Motor neuron (in vitro differentiated cells): ENCODE measurements at places on chromosomes 2 and 18. TPM values are rescaled to one million over a fixed set of nuclear protein-coding genes. Genes with fewer than 3 reads are reported as not detected.

DNA sequence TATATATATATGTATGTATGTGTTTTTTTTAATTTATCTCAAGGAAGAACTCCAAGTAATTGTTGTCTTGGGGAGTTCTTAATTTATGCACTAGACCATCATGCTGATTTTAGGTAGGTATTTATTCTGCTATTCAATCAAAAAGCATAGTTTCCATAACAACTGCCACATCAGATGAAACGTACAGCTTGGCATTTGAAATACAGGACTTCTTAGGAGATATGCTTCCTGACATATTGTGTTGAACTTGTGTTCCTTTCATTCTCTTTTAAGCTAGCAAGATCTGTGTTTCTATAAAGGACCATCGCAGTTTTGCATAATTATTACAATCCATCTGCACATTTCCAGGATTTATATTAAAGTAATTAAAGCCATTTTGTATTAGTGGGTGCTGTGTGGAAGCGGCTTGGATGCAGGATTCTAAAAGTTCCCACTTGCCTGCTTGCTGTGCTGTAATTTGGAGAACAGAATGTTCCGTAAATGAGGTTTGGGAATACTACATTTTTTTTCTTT, 343.5 kb upstream of the FANCL start:
- ATAC-seq = no peak

DNA sequence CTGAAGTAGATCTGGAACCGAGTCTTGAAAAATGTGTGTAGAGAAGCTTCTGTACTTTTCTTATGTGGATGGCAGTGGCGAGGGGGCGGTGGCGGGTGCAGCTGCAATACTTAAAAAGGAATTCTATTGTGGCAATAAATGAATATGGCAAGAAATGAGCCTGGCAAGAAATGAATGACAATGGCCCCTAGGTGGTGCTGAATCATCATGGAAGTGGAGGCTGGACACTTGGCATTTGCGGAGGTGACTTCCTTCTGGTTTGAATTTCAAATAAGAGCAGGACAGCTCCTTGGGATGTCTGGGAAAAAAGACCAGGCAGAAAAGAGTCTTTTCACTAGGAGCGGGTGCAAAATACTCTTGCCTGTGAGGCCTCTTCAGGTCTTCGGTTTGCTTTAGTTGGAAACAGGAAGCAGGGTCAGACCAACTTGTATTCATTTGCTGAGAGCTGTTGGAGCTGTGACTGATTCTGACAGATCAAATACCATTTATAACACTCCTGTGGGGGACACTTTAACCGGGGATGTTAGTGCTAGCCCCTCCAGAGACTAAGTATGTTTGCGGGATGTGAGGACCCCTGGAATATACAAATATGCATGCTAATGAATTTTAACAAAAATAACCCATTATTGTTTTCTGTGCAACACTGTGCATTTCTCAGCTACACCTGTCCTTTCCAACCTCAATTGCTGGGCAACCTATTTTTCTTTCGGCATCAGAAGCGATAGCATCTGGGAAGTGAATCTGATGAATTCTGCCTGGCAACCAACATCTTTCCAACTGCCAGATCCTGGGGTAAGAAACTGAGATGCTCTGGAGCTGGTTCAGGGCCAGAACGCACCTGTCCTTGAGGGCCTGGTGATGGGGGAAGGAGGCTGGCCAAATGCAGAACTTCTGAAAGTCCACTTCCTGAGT, 35.4 kb downstream of the FASTKD2 start:
- peak; percentile 87 for ATAC-seq

- no peak for ATAC-seq
Measured at GRCh38 chr18:69617888-69618287, 217.2 kb downstream of the DOK6 start.

Gene RAB17
- total RNA-seq = 0.73 and 1.3 TPM in 2 replicates

- ATAC-seq = peak; percentile 24
Measured at GRCh38 chr18:62069556-62069955, 117.3 kb downstream of the PIGN start.

GRCh38 chr2:119122663-119123062, 35.9 kb downstream of the C1QL2 start:
- ATAC-seq = no peak

DNA sequence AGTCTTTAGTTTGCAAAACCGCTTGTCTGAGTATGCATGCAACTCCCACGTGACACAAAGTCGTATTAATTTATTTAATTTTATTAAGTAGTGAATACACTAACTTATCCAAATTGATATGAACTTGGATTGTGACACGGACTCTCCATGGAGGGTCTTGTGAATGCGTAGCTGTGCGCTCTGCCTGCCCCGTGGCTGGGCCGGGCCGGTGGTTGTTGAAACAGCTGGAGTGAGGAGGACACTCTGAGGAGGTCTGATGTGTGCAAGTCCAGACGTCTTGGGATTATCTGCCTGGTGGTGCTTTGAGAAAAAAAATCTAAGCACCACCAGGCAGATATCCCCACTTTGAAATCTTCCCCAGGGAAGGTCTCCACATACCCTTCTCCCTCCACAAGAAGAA, 41.0 kb upstream of the RBM44 start:
- no peak for ATAC-seq

DNA sequence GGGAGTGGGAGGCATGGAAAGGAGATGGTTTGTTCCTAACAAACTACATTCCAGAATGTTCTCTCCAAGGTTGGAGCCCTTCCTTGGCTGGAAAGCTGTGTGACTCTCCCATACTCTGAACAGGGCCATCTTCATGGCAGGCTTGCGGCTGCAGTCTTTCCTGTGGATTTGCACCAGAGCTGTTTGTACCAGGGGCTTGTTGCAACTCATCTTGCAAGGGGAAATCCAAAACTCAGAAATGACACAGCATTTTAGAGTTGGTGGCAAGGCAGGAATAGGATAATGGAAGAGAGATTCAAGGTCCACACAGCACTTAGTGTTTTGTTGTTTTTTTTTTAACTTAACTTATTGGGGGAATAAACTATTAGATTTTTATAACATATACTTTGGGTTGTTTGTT, 73.7 kb upstream of the ZNF516 start:
- no peak for ATAC-seq

Gene WDR35
- 22.2 and 28.0 TPM in 2 replicates for total RNA-seq

DNA sequence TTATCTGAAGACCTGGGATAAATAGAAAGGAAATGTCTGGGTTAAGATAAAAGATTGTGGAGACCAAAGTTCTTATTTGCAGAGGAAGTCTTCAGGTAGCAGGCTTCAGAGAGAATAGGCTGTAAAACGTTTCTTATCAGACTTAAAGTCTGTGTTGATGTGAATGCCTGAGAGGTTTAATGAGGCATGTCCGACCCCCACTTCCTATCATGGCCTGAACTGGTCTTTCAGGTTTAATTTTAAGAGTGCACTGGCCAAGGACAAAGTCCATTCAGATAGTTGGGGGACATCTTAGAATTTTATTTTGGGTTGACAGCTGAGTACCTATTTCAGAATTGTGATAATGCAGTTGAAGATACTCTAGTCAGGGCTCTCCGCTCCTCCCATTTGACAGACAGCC, 92.1 kb downstream of the ATL2 start:
- ATAC-seq = no peak

DNA sequence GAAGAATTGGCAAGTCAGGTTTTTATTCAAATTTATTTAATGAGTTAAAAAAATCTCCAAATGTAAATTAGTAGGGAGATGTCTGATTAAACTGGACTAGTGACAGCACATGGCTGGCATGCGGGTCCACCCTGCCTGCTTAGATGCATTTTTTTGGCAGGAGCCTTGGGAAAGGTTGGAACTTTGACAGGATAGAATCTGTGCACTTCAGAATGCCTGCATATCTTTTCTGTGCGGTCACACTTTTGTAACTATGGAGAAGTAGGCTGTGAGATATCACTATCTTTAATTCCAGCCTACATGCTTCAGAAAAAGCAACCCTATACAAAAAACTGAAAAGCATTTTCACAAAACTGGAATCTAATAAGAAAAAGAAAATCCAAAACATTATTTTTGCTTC, 317.8 kb downstream of the MBD2 start:
- no peak for ATAC-seq

Gene SPC25
- 0.78 and 1.0 TPM in 2 replicates for total RNA-seq

GRCh38 chr2:29628862-29629261, 292.5 kb downstream of the ALK start:
- ATAC-seq = no peak

DNA sequence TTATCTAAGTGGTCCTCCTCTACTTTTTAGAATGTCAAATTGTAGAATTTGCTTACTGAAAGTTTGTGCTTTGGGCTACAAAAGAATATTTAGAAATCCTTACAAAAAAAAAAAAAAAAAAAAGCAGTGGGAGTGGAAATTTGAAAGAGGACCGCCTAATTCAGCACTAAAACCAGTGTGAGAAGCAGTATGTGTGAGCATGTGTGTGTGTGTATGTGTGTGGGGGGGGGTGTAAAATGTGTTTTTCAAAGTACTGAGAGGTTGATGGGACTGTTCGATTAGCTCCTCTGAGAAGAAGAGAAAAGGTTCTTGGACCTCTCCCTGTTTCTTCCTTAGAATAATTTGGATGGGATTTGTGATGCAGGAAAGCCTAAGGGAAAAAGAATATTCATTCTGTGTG, at the start of gene VIT:
Gene VIT (plus strand): TSS at position 175 of the 400 bp plus-strand sequence. CDS start 19,664 bp downstream, outside the sequence.
- no peak for ATAC-seq

Gene M1AP
- 0.09 and 0.26 TPM in 2 replicates for total RNA-seq

GRCh38 chr2:42789751-42790150, 2.6 kb downstream of the HAAO start:
- ATAC-seq = no peak

- no peak for ATAC-seq
Measured at GRCh38 chr2:29134933-29135332, 19.7 kb downstream of the CLIP4 start.

Gene RUFY4
- 0.35 TPM in 1 of 2 replicates, not detected in the other for total RNA-seq

- ATAC-seq = peak; percentile 0
Measured at GRCh38 chr18:56637711-56638231, 621 bp downstream of the TXNL1 start.

- no peak for ATAC-seq
Measured at GRCh38 chr2:54164106-54164505, 48.7 kb downstream of the ACYP2 start.

GRCh38 chr2:145484448-145485097, 964.7 kb upstream of the ZEB2 start:
- ATAC-seq = peak; percentile 78

DNA sequence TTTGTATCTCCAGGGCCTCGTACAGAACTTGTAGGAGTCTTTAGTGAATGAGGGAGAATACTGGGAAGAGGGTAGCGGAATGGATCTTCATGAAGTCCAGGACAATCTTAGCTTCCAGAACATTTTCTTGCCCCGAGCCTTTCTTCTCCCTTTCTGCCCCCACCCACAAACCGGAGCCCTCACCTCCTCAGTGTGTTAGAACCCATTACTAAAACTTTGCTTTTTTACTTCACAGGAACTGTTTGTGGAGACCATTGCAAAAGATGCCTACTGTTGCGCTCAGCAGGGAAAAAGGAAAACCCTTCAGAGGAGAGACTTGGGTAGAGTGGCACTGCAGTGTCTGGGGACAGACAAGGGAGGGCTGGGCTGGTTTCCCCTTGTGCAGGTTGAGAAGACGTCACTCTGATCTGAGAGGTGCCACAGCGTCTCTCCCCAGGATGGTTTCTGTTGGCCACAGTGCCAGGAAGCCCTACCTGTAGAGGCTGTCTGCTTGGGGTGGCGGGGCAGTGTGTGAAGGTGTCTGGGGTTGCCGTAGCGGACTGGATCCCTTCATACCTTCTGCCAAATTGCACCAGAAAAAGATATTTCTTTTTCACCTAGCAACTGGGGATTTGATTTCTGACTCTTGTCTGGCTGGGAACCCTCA, 786 bp downstream of the POLE4 start:
- no peak for ATAC-seq

DNA sequence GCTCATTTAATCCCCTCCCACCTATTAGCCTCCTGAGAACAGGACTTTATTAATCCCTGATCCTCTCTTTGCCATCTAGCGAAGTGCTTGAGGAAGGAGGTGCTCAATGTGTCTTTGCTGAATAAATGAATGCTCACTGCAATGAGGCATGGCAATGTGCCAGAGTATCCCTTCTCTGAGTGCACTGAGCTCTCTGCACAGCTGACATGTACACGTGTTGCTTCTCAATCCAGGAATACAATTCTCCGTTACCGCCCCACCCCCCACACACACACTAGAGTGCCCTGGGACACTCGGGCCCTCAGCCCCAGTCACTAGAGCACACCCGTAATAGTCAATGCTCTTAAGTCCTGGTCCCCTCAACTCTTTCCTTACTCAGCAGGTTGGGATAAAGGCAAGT, 41.4 kb downstream of the FAM178B start:
- peak; percentile 94 for ATAC-seq

DNA sequence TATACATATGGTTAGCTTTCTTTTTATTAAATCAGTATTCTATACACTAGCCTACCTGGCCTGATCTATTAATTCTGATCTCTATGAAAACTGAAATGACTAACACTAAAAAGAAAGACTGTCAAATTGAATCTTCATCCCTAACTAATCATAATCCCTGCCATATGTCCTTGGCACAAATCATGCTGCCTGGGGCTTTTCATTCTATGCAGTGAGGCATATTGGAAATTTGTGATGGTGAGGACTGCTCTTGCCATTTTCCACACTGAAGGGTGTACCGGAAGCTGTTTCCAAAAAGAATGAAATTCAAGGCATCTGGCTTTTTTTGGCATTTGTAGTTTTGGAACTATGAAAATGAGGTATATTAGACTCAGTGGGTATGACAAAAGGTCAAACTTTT, 39.7 kb downstream of the RAPGEF4 start:
- no peak for ATAC-seq

GRCh38 chr2:113038291-113038690, 14.4 kb downstream of the IL36B start:
- no peak for ATAC-seq

DNA sequence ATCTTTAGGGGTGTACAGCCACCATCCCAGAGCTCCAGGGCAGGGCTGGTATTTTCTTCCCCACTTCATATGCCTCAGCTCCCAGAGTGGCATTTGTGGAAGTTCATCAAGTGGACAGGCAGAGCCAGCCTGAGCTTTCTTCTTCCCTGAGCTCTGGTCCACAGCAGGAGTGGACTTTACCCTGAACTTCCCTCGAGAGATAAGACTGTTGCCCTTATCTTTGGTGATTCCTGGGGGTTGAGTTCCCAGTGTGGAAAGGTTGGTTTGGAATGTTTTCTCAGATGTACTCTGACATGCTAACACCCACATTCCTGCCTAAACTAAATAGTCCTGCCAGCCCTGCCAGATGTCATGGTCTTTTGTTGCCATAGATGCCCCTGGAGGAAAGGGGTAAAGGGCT, 62.0 kb upstream of the LGALSL start:
- ATAC-seq = no peak

GRCh38 chr2:238138331-238139195, at the start of gene KLHL30:
Gene KLHL30, plus strand, starts transcription at chr2:238138668. Its CDS starts 2,087 bp downstream, at chr2:238140755.
- ATAC-seq = peak; percentile 72

- no peak for ATAC-seq
Measured at GRCh38 chr2:8605351-8606065, 76.3 kb upstream of the ID2 start.

- ATAC-seq = no peak
Measured at GRCh38 chr18:48412339-48412929, 3.3 kb upstream of the ZBTB7C start.

Gene EFR3B
- total RNA-seq = 21.1 and 22.9 TPM in 2 replicates
